ENCODE measurements at places on chromosomes 2 and 18.

DNA sequence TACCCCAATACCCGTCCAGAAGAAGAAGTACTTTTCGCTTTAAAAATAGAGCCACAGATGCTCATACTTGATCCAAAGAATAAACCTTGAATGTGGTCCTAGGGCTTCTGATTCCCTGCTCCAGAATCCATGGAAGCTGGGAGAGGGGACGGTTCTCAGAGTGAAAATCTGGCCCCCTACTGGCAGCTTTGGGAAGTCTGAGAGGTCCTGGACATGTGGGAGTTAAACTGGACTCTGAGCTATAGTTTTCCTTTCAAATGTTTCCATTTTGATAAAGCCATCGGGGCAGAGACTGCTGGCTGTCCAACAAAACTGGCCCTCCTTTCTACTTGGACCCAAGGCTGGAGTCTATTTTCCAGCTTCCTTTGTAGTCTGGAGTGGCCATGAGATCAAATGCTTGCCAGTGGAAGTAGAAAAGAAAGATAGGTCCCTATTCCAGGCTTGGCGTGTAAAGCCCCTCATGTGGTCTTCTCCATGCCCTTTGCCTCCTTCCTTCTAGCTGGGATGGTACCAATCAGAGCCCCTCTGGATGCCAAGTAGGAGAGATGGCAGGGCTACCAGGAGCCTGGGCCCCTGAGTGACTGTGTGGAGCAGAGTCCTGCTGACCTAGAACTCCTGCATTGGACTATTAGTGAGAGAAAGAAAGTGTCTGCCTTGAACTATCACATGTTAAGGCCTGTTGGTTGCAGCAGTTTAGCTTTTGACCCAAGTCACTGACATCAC, 37.7 kb upstream of the TBC1D8 start:
- DNase-seq, result no peak

- DNase-seq, result no peak
These were observed 11.5 kb downstream of the ODC1 start for GRCh38 chr2:10436583-10437110.

- DNase-seq, result no peak
These were observed 12.8 kb upstream of the MSGN1 start for GRCh38 chr2:17803497-17803896.

- DNase-seq, result no peak
These were observed 2.1 kb downstream of the SERPINB10 start for GRCh38 chr18:63909870-63910269.

GRCh38 chr2:232027530-232027929, 66.0 kb downstream of the DIS3L2 start:
- no peak for DNase-seq

DNA sequence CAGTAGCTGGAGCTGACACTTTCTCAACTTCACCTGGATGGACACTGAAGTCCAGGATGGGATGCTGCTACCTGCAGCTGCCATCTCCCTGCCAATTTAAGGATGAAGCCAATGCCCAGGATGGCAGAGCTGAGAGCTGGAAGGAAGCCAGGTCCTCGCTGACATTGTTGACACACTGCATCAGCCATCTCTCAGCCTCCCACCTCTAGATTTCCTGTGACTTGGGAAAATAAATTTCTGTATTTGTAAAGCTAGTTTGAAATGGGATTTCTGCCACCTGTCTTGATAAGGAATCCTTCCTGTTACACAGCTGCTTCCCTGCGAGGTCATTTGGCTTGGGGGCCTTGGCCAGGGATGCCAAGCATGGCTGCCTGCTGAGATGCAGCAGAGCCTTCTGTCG, 43.5 kb downstream of the KCTD1 start:
- no peak for DNase-seq

- DNase-seq, result no peak
These were observed 191.2 kb upstream of the SESTD1 start for GRCh38 chr2:179455824-179456223.

DNA sequence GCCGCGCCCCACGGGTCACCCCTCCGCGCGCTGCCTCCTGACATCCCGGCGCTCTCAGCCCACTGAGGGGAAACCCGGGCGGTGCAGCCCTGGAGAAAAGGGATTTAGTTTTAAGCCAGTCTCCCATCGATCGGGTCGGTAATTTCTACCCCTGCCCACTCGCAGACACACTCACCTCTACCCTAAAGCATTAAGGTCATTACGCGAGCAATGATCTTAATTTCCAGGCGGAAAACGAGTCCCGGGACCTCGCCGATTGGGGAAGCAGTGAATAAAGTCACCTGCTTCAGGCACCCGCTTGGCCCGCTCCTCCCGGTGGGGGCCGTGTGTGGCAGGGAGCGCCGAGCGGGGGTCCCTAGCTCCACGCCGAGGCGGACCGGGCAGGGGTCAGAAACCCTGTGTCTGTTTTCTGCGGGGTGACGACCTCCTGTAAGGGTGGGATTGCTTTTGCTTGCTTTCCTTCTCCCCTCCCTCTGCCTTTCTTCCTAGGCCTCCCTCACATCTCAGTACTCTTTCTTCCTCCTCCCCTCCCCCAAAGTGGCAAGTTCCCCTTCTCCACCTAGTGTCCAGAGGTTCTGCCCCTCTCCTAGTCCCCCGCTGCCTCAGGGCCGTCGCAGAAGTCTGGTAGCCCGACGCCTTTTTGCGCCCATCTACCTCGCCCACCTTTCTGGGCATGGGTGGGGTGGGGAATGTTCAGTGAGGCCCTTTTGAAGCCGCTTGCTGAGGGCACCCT, 142.6 kb downstream of the MEIS1 start:
- DNase-seq, result no peak

DNA sequence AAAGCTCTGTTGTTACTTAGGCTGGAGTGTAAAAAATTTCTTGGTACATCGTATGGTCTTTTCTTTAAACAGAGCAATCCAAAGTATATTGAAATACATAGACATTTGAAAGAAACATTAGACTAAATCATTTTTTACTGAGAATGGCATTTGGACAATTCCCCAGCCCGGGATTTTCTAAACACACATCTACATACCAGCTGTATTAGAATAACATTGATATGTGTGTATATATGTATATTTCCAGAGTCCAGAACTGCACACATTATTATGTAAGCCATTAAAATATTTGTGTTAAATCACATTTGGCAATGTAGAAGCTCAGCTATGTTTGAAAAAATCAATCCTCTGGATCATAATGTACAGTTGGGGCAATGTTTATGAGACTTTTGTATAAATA, 1853.6 kb upstream of the LRRTM1 start:
- DNase-seq, result no peak

DNA sequence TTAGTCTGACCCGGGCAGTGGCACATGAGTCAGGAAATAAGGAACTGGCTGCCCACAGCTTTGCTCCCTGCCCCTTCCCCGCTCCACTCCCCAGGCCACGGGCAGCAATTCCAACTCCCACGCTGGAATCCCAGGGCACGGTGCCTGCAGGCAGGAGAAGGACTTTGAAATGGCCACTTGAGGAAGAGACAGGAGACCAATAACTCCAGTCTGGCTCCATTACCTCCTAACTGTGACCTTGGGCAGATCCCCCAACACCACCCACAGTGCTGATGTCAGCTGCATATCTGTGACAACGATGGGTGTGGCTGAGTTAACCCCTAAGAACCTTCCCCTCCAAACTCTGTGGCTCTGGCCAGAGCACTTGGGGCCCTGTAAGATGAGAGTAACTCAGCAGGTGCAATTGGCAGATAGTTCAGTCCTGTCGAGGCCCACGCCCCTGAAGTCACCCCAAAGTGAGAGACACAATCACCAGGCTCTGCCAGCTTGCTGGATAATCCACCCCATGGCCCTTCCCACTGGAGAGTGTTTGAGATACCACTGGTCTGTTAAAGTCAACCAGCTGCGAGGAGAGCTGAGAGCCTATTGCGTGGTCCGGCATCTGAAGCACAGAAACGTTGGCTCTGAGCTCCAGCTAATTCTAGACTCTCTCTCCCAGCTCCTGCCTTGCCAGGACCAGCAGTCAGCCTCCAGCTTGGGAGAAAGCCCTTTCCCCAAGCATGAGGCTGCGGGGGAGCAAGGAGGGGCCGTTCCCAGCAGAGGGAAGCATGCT, 175.2 kb downstream of the TNS1 start:
- DNase-seq, result no peak

DNA sequence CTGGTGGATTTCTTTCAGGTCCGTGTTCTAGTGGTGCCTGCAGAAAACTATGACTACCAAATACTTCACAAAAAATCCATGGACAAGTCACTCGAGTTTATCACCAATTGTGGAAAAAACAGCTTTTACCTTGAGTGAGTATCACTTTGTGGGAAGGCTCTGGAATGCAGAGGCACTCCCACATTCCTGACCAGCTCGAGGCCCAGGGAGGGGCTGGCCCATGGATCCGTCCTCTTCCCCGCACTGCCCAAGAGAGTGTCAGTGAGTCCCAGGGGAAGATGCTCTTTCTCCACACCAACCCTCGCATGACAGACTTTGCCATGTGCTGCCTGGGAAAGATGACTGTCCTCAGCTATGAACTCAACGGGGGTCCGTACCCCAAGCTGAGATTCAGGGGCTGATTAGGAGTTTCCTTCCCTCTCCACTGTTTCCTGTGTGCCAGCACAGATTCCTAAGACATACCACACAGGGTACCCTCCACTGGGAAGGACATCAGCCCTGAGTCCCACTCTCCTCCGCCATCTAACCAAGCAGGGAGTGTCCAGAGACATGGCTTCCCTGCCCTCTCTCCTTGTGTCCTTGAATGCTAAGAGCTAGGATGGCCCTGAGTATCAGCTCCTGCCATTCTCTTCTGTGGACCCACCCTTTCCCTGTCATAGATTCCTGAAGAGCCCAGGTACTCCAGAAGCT, 155.9 kb downstream of the LAMA3 start:
- DNase-seq, result no peak

GRCh38 chr2:11996618-11997017, 250.2 kb downstream of the LPIN1 start:
- DNase-seq, result no peak

GRCh38 chr18:55179835-55180234, 220.6 kb upstream of the CCDC68 start:
- no peak for DNase-seq

DNA sequence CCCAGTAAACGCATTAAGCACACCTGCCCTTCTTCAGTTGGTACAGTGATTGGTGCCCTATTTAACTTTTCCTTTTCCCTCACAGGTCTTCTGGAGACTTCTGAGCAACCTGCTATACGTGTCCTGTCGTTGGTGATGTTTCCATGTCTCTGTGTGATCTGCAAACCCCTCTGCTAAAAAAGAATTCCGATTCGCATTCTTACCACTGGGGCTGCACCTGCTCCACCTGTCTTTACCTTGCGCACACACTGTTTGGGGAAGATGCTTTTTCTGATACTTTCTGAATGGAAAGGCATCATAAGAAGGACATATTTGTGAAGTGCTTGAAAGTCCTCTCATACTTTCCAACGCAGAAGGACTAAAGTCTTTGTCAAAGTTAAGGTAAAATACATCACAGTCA, 323.9 kb upstream of the SOX11 start:
- DNase-seq, result no peak

GRCh38 chr2:176852667-176853066, 359.9 kb upstream of the HNRNPA3 start:
- DNase-seq, result no peak

DNA sequence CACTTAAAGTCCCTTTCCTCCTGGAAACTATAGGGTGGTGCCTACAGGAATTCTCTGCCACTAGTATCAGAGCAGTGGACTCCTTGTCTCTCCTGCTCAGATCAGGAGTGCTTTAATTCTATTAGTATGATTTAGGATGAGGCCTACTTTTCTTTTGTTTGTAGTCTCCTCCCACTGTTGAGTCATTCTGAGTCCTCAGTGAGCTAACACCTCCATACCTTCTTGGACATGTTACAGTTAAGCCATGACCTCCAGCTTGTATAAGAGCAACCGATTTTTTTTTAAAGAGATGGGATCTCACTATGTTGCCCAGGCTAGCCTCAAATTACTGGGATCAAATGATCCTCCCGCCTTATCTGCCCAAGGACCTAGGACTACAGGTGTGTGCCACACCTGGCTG, 48.7 kb upstream of the OTOF start:
- DNase-seq, result no peak

- no peak for DNase-seq
These were observed 62.2 kb downstream of the GALNT14 start for GRCh38 chr2:31075941-31076590.

- no peak for DNase-seq
These were observed 159.4 kb downstream of the MYO1B start for GRCh38 chr2:191404568-191404991.

DNA sequence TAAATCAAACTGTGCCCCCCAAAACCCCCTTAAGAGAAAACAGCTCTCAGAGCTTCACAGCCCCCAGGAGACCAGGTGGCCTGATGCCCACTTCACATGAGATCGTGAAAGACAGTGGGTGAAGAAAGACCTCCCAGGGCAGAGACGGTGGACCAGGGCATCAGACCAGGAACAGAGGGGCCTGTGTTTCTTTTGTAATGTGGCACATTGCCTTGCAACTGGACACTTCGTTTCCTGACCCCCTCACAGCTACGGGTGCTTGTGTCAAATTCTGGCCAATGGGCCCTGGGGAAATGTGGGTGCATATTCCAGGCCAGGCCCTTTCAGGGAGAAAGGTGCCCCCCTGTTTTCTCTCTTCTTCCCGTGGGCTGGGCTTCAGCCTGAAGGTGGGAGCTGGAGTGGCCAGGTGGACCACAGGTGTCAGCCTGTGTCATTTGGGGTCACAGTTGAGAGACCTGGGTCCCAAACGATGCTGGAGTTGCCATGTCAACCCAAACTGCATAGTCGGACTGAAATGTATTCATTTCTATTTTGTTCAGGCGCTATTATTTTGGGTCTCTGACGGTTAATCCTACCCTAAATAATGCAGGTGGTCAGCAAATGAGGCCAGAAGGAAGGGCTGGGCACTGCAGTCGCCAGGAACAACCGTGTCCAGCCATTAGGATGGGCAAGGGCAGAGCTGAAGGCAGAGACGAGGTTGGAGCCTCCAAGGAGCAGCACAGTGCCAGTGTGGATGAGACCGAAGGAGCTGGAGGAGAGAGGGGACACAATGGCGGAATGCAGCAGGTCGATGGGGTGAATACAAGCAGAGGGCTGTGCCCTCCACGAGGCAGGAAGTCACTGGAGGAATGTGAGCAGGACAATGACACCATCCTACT, 338.2 kb downstream of the EIPR1 start:
- DNase-seq, result no peak

GRCh38 chr18:31148600-31148999, 14.1 kb downstream of the DSC1 start:
- no peak for DNase-seq

GRCh38 chr2:126513033-126513432, 142.9 kb upstream of the GYPC start:
- DNase-seq, result no peak

GRCh38 chr2:222835143-222835822, 25.6 kb upstream of the ACSL3 start:
- DNase-seq, result no peak

GRCh38 chr2:120204945-120205670, 18.1 kb downstream of the TMEM185B start:
- no peak for DNase-seq

GRCh38 chr2:127847931-127848330, 10.0 kb downstream of the POLR2D start:
- DNase-seq, result no peak

DNA sequence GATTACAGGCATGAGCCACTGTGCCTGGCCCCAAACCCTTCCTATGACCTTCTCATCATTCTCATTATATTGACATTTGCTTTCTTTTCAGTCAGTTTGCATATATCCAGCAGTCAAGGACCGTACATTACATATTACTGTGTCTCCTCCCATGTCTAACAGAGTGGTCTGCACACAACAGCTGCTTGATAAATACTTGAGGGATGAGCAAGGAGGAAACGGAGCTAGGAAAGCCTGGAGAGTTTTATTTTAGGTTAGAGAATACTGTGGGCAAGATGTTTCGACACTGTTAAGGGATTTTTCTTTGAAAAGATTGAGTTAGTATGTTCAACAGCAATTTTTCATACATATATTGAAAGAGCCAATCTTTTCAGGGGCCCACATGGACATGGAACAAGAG, 76.2 kb upstream of the CHRNA1 start:
- no peak for DNase-seq

GRCh38 chr2:73300926-73301325, 7.6 kb upstream of the EGR4 start:
- DNase-seq, result no peak
